ENCODE measurements at places on chromosomes 7 and 10. TPM values are rescaled to one million over a fixed set of nuclear protein-coding genes. Genes with fewer than 3 reads are reported as not detected.

Gene SEPTIN7
- total RNA-seq = 210 TPM

Gene SLC39A12
- not detected for total RNA-seq

Gene IKZF1
- not detected for total RNA-seq

Gene SH2B2
- total RNA-seq = 2.6 TPM

Gene MSS51
- 0.71 TPM for total RNA-seq

Measured in A549 treated with CORT108297 at 1 μM for 4 hours (cell line).